GM23248 (cell line): ENCODE measurements at places on chromosomes 4 and X. TPM values are rescaled to one million over a fixed set of nuclear protein-coding genes. Genes with fewer than 3 reads are reported as not detected.
A peak's percentile ranks its signal among the peaks of the same experiment; 100 is the strongest.

The CXorf66 gene
- not detected in 2 replicates for polyA plus RNA-seq

The GLRA3 gene
- polyA plus RNA-seq: not detected in 2 replicates

The NDST3 gene
- not detected in 2 replicates for polyA plus RNA-seq

The LEF1 gene
- polyA plus RNA-seq: 0.23 TPM in 1 of 2 replicates, not detected in the other

The TRIM61 gene
- 0.18 TPM in 1 of 2 replicates, not detected in the other for polyA plus RNA-seq

The IL2 gene
- polyA plus RNA-seq: not detected in 2 replicates

The MTMR8 gene
- polyA plus RNA-seq: 0.10 TPM in 1 of 2 replicates, not detected in the other

The RAB41 gene
- not detected in 2 replicates for polyA plus RNA-seq

The SLC35A2 gene
- 54.6 and 55.5 TPM in 2 replicates for polyA plus RNA-seq

The GRIA3 gene
- 46.0 and 52.4 TPM in 2 replicates for polyA plus RNA-seq

The RPL10 gene
- polyA plus RNA-seq: 1,381 and 1,435 TPM in 2 replicates

GRCh38 chrX:33434256-33435092, 223.1 kb upstream of the DMD start:
- DNase-seq: peak; percentile 39

DNA sequence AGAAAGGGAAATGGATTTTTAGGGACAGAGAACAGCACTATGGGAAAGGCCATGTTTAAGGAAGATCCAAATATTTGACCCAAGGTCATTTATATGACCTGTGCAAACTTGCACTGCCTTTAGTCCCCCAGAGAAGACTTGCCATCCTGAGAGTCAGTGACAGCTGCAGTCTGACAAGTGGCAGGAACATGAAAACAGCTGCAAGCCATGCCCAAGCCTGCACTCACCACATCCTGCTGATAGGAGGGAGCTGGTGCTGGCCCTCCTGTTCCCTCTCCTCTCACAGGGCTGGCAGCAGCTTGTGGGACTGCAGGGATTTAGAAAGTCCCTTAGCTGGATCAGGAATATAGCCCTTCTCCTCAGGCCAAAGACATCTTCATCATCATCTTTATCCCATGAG, 187.7 kb downstream of the RAP1GDS1 start:
- DNase-seq: no peak

- no peak for DNase-seq
Measured at GRCh38 chrX:137227151-137227550, 193.4 kb upstream of the GPR101 start.

DNA sequence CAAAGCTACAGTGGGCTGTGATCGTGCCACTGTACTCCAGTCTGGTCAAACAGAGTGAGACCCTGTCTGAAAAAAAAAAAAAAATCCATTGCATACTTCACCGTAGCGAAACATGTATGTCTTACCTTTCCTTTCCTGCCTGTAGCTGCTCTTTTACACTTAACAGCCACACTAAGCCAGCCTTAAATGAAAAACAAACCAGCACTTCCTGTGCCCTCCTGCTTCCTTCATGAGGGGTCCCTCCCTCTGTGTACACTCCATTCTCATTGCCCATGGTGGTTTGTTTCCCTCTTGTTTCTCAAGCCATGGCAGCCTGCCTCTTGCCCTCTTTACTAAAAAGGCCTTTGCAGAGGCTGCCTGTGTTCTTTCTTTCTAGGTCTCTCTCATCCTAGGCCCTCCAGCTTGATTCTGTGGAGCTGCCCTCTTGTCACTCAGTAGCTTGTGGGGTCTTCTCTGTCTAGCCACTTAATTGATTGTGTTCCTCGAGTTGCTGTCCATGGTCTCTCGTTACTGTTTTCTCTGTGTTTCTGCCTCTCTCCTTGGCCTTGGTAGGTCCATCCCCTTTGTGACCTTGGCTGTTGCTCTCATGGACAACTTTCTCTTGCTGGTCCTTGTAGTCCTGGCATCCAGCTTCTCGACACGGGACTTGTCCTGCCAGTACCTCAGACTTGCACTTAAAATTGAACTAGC, 52.1 kb upstream of the MSANTD1 start:
- no peak for DNase-seq

GRCh38 chr4:14644580-14645282, 357.6 kb upstream of the CPEB2 start:
- DNase-seq: no peak

GRCh38 chr4:146247356-146247755, 33.0 kb downstream of the REELD1 start:
- peak; percentile 20 for DNase-seq

GRCh38 chrX:123085311-123085940, 98.7 kb upstream of the GRIA3 start:
- DNase-seq: no peak

DNA sequence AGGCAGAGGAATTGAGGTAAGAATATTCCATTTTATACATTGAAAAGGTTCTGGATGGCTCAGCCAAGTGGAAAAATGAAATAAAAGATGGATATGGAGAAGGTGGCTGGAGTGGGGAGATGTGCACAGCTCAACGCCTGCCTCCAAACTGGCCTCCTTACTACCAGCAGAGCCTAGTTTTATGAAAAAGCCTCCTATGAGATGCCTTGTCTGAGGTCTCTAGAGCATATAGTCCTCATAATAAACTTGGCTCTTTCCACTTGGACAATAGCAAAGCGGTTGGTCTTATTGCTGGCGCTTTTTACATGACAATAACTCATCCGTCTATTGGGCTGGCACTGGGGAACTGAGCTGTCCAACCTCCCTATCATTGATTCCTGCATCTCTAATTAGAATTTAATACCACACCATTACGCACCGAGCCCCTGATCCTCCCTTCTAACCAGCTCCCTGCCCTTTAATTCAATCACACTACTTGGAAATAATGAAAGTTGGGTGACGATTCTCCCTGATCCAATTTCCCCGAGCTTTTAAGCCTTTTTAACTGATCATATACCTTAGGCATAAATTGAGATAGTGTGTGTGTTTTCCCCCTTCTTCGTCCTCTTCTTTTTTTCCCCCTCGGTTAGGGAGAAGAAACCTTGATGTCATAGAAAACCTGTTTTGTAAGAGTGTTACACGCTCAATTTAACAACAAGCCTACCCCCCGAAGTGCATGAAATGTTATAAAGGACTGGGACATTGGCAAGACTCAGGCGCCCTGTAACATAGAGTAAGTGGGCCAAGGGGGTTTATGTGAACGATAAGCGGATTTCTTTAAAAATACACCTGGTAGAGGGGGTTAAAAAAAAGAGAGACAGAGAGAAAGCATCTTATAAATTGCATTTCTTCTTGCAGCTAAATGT, at the start of gene PHOX2B:
PHOX2B (minus strand) TSS at position 155 of the 905 bp plus-strand sequence; CDS start at position 40, 115 bp downstream.
- no peak for DNase-seq

- peak; percentile 39 for DNase-seq
Measured at GRCh38 chr4:158193171-158193749, 17.0 kb upstream of the TMEM144 start.

DNA sequence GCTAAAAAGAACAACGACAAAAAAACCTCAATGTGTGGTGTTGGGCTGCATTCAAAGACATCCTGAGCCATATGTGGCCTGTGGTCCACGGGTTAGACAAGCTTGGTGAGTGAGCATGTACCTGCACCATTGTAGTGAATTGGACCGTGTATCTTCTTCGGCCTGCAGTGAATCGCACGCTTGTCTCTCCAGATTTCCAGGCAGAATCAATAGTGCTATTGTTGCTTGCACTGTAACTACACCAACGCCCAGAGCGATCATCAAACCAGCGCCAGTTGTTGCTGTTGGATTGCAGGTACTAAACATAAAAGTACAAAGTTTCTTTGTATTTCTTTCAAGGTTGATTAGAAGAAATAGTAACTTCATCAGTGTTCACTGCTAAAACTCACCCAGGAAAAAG, 101.6 kb downstream of the HUWE1 start:
- DNase-seq: no peak

DNA sequence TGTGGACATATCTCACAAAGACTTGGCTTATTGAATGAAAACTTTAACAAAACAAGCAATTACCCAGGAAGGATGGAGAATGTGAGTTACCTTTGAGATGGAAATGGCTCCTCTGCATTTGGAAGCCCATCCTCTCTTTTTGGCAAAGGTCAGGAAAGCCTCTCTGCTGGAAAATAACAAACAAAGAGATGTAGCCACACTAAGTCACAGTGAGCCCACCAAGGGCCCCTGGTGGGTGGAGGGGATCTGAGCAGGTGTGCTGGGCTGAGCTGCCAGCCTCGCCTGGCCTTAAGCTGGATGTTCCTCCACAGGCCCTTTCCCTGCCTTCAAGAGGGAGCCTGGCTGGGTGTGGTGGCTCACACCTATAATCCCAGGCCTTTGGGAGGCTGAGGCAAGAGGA, 269.2 kb downstream of the HNRNPD start:
- no peak for DNase-seq

DNA sequence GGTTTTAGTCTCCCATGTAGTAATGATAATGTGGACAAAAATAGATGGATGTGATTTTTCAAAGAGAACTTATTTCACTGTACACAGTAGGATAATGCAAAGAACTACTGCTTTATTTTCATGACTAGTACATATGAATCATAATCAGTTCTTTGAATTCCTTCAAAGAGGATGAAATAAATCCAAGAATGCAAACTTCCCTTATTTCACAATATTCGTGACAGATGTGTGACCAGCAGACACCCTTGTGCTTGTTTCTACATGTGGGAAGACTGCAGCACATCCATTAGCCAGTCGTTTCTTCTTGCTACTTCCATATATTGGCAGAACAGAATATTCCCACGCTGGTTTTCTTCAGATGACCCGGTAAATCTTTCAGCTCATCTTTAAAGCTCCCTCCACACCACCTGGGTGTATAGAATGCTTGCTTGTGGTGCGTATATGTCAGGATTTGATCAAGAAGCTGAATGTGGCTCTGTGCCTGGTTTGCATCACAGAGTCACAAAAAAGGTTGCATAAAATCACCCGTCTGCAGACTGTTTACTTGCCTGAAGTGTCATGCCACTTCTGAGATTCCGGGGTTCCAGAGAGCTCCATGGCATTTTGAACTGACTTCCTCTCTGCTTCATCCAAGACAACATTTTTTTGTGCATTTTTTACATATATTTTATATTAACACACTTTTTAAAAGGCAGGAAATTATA, 47.7 kb upstream of the FAT4 start:
- peak; percentile 84 for DNase-seq

- peak; percentile 93 for DNase-seq
Measured at GRCh38 chr4:128811571-128812441, 2.3 kb downstream of the JADE1 start.

DNA sequence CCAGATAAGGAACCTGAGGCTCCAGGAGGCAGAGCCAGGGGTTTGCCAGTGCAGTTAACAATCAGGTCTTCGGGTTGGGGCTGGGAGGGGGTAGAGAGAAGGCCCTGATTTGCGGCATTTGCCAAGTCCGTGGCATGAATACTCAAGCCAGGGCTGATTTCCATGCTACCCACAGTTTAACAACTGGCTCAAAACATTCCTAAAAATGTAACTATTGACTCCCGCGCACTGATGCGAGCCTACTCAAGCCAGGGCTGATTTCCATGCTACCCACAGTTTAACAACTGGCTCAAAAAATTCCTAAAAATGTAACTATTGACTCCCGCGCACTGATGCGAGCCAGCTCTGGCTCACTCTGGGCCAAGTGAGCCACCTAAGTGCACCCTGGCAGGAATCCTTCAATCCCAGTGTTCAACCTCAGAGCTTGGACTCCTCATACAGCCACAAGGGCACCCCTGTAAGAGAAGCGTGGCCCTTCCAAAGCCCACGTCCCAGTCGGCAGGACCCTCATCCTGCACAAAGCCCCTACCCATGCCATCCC, 75.6 kb downstream of the PPP2R2C start:
- DNase-seq: no peak
